ENCODE measurements at places on chromosomes 13 and 19.

DNA sequence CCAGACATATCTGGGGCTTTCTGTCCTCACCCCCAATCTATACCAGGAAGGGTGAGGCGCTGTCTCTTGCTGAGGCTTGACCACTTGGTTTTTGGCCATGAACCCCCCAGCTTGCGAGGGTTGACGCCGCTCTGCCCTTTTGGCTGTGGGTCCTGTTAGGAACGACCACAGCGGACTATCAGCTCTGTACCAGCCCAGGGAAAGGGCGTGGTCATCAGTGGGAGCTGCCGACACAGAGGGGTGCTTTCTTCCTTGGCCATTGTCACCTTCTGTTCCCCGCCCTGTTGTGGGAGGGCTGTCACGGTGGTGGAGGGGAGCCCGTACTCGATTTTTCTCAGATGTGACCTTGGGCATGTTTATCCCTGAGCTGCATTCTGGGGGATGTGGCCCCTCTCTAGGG lies 5.7 kb downstream of the DCAF15 start:
- DNase-seq = no peak

DNA sequence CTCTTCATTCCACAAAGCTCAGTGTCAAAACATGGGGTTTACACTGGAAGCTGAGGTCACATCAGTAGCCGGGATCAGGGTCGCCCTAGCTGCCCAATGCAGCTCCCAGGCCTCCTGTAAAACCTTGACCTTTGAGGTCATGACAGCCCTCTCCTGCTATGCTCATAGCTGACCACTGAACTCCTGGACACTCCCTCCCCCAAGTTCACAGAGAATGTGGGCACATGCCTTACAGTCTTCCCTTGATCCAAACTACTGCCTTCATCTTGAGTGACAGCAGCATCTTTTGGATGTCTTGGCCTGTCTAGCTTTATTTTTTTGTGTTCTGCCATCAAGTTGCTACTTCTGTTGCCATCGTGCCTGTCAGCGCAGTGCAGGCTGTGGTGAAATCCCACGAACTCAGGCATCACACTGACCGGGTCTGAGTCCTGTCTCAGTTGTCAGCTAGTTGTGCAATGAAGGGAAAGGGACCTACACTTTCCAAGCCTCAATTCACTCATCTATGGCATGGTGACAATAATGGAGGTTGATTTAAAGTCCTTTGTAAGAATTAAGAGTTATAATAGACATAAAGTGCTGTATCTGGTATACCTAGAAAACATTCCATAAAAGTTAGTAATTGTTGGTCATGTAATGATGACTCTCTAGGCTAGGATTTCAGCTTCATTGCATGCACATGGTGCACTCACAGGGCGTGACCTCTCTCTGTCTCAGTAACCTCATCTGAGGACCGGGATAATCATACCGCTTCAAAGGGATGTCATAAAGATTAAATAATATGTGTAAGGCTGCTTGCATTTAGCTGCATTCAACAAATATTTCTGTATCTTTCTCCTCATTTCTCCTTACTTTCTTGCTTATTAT lies 16.4 kb upstream of the ALOX5AP start:
- DNase-seq = no peak

DNA sequence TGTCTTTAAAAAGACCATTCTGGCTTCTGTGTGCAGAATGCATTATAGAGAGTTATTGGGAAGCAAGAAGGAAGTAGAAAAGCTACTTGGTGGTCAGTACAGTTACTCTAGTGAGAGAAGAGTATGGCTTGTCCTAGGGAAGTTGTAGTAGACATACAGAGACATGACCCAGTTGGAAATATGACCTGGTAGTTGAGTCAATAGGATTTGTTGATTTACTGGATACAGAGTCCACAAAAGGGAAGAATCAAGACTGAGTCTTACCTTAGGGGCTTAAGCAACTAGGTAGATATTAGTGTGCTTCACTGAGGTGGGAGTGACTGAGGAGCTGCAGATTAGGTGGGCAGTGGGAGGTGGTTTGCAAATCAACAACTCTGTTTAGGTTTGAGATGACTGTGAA lies 48.8 kb downstream of the RASL11A start:
- DNase-seq = no peak

- no peak for DNase-seq
These were observed 7.5 kb downstream of the DYRK1B start for GRCh38 chr19:39826311-39826945.

DNA sequence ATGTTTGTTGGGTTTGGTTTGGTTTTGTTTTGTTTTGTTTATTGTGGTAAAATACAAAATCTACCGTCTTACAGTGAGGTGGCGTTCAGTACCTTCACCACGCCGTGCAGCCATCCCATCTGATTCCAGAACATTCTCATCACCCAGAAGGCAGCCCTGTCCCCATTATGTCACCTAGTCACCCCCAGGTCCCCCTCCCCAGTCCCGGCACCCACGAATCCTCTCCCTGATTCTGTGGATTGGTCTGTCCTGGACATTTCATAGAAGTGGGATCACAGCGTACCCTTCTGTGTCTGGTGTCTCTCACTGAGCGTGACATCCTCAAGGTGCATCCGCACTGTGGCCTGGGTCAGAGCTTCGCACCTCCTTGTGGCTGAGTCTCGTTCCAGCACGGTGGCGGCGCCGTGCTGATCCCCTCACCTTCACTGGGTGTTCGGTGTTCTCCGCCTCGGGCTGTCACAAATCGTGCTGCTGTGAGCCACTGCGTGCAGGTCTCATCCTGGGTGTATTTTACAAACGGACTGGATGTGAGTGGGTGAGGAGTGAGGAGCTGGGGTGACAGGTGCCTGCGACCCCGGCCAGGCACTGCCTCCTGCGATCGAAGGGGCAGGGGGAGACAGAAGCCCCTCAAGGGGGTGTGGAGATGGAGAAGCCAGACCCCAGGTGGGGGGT lies 580 bp upstream of the TEKTIP1 start:
- DNase-seq = no peak

DNA sequence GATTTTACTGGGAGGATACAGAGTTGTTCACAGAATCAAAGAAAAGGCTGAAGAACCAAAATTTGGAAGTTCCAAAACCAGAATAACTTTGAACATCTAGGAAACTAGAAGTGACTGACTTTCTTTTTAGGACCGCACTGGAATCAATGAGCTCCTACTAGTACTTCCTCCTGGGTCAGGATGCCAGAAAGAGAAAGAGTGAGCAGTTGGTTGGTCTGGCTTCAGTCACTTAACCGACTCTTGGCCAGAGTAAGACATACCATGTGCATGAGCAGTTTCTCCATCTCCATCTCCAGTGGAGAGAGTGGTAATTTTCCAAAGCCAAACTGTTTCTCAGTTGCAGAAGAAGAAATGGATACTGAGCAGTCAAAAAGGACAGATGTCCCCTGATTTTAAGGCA lies 27.1 kb upstream of the MTUS2 start:
- no peak for DNase-seq

DNA sequence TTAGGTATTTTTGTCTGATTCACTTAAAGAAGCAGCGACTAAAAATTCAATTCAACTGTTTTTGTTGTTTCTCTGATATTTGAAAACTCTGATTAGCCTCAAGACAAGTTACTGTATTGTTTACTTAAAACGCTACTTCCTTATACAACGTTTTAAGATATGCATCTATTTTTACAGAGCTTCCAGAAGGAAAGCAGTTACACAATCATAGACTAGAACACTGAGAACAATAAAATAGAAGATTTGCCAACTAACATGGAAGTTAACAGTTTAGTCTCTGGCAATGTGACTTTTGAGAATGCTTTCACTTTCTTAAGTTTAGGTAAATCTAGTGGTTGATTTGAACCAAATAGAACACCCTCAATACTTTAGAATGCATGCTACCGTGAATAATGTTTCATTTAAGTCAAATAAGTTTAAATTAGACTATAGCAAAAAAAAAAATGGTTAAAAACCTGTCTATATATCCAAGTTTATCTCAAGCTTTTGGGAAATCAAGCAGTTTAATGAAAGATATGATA lies 614.8 kb downstream of the DACH1 start:
- no peak for DNase-seq

- DNase-seq = no peak
These were observed at the start of gene CBARP for GRCh38 chr19:1237754-1238368. Gene CBARP (minus strand): TSS chr19:1238005. CDS start chr19:1236100, 1,905 bp downstream.

GRCh38 chr19:24074720-24075454 lies 12.1 kb upstream of the ZNF254 start:
- DNase-seq = no peak

GRCh38 chr19:39158646-39159260 lies 33.2 kb downstream of the PAK4 start:
- no peak for DNase-seq

- DNase-seq = no peak
These were observed 62.3 kb downstream of the ZNF627 start for GRCh38 chr19:11659612-11660011.

GRCh38 chr13:52061587-52061986 lies 37.1 kb downstream of the UTP14C start:
- DNase-seq = no peak

GRCh38 chr13:45416516-45417128 lies 1.6 kb downstream of the SLC25A30 start:
- DNase-seq = no peak

DNA sequence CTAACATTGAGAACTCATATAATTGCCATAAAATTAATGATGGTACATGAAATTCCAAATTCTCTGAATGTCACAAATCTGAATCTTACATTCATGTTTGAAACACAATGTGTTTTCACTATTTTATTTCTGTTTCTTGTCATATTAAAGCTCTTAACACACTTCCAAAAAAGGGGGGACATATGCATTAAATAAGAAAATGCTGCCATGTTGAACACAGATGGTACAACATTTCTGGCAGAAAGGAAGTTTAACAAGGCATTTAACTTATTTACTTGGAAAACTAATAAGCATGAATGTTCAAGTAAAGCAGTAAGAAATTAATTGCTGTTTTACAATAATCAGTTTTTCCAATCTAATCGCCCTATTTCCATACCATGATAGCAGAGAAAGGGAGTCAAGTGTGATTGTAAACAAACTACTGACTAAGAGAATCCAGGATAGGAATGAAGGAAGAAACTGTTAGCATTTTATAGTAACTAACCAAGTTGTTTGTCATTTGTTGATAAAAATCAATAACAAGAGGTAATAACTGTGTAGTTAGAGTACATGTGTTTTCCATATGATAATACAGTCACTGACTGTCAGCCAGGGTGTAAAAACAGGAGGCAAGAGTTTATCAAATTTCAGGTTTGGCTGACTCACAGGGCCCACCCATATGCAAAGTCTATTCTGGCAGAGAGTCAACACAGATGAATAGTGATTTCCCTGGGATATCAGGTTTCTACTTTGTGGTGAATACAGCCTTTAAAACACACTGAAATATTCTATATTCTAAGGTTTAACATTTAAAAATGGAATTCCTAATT lies 5.7 kb upstream of the FOXO1 start:
- DNase-seq = no peak

DNA sequence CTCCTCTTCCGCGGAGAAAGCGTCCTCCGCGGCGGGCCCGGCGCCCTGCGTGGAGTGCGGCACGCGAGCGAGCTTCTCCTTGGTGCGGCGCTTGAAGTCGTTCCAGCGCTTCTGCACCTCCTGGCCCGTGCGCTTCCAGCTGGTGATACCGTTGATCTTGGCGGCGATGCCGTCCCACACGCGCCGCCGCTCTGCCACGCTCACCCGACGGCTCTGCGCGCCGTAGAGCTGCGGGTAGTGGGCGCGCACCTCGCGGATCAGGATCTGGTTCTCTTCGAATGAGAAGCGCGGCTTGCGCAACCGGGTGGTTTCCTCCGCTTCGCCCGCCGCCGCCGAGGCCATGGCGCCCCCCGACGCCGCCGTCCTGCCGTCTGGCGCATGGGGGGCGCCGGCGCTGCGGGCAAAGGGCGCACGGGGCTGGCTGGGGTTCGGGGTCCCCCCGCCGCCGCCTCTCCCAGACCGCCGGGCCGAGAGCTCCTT lies 941 bp downstream of the MYPOP start:
- no peak for DNase-seq

DNA sequence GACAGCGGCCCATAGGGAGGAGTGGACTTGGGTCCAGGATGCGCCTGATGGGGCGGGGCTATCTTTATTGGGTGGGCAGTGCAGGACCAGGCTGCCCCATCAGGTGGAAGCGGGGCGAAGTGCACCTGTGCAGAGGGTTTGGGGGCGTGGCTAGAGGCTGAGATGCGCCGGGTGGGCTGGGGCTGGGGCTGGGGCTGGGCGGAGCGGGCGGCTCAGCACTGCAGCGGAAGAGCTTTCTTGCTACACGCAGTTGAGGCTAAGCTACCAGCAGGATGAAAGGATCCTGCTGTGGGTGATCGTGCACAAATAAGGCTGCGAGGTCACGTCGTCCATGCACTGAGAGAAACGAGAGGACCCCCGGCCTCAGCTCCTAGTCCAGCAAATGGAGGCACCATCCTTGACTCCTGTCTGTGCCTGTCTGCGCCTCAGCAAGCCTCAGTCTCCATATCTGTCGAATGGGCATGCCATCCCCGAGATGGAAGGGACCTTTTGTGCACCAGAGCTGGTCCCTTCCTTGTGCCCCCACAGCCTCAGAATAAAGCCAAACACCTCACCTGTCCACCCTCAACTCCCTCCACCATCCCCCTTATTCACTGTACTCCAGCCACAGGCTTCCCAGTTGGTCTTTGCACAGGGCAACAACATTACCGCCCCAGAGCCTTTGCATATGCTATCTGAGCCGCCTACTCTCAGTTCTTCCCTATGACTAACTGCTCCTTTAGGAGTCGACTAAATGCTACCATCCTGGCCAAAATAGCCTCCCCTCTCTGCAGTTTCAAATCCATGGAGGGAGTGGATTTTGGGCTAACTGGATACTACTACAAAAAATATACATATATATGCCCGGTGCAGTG lies 21.0 kb upstream of the HOMER3 start:
- DNase-seq = no peak
